Dermis blood vessel endothelial cell (primary cell): ENCODE measurements at places on chromosomes 1 and 21. TPM values are rescaled to one million over a fixed set of nuclear protein-coding genes. Genes with fewer than 3 reads are reported as not detected.

DNA sequence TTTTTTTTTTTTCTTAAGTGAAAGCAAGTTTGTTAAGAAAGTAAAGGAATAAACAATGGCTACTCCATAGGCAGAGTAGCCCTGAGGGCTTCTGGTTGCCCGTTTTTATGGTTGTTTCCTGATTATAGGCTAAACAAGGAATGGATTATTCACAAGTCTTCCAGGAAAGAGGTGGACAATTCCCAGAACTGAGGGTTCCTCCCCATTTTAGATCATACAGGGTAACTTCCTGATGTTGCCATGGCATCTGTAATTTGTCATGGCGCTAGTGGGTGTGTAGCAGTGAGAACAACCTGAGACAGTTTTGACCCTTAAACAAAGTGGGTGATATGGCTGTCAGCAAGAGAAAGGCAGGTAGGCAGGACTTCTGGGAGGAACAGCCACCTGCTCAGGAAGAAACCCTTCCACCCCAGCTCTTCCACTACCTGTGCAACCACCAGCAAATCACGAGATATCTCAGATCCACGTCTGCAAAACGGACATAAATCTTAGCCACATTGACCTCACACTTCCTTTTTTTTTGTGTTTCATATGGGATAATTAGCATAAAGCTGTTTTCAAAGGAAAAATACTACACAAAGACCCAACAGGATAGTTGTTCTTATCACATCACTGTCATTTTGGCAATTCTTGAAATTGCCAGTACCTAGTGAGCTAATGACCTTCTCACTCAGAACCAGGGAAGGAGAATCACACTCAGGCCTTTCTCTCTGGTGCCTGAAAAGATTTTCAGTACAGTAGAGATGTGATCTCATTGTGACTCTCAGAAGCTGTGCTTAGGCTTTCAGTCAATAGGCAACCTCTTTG lies 34.8 kb upstream of the DUSP10 start:
- DNase-seq, result peak; percentile 57

DNA sequence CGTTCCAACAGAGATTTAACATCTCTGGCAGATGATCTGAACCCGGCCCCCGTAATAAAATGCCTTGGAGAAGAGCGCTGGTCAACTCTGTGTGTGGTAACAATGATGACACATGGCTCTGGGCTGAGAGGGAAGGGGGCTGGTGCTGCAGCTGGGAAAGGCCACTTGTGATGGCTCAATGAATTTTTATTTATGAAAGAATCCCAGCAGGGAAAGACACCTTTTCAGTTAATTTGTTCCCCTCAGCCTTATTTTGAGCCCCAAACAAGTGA lies 59.4 kb downstream of the SYT6 start:
- DNase-seq, result no peak

DNA sequence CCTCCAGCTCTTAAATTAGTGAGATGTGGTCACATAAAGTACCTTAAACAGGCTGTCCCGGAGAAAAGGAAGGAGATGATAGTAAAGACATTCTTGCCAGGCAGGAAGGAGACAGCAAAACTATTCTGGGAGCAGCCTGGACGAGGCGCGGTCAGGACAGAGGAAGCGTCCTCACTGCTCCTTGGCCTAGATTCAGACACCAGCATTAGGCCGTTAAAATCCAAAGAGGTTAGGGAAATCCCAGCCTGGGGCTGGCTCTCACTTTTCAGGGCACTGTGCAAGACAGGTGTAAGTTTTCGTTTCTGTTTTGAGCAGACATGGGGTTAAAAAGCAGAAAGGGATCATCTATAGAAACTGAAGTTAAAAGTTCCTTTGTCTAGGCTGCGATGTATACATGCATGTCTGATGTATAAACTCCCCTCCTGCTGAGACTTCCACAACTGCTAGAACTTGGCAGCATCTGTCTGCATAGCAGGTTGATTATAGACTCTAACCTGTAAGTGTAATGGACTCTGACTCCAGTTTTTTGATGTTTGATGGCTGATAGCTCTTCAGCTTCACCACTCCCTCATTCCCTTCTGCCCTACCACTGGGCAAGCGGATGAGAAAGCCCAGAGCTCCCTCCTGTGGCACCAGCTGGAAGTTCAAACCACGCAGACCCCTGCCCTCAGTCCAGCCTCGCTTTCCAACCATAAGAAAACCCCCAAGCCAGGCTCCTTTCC lies 21.5 kb downstream of the STPG1 start:
- peak; percentile 74 for DNase-seq

The EVI5 gene
- 23.0 and 25.5 TPM in 2 replicates for total RNA-seq

GRCh38 chr1:154697710-154698109 lies 89.7 kb upstream of the ADAR start:
- DNase-seq, result peak; percentile 68

- DNase-seq, result no peak
These were observed 258.0 kb downstream of the KCTD3 start for GRCh38 chr1:215825056-215825455.

- no peak for DNase-seq
These were observed 124.9 kb downstream of the RUNX1 start for GRCh38 chr21:34924194-34924593.

DNA sequence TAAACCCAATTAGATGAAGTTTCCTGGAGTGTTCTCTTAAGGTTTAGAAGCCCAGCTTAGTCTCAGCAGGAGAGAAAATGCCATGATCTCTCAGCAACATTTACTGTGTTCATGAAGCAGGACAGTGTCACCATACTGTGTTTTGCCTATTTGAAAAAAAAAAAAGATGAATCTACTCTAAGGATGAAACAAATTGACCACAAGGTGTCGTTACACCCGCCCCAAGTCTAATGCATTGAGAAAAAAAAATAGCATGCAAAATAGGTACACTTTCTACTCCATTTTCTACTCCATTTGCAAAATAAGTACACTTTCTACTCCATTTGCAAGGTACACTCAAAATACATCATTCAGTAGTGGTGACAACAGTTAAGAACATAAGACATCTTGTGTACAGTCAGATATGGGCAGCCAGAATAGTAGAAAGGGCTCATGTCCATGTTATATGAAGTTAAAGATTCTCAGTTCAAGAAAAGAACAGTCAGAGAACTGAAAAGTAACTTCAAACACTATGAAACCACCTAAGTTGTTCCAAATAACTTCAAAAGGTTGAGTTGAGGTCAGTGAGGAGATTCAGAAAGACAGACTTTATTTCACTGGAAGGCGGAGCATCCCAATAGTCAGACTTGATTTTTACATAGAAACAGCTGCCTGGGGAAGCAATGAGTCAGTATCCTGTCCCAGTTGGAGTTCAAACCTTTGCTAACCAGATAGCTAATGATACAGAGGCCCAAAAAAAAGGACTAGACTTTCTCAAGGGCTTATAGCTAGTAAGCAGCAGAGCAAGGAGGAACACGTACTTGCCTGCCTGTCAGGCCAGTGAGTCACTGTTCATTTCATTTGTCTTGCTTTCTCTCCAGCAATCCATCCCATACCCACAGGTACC lies 13.3 kb downstream of the PLPPR5 start:
- DNase-seq, result peak; percentile 77

The FCRL4 gene
- not detected in 2 replicates for total RNA-seq

DNA sequence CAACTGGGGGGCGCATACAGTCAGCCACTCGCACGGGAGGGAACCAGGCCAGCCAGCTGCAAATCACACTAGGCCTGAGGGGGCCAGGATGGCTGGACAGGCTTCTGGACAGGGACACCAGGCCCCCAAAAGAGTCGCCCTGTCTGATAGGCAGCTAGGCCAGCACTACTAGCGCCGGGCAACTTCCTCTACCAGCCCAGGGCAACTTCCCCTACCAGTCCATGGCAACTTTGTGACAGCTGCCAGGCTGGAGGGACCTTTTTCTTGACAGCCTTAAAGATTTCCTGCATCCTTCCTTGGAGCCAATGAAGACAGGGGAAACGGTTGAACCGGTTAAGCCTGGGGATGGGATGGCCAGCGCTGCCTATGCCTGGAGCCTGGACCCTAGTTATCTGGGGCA lies 5.1 kb downstream of the IFFO2 start:
- no peak for DNase-seq

DNA sequence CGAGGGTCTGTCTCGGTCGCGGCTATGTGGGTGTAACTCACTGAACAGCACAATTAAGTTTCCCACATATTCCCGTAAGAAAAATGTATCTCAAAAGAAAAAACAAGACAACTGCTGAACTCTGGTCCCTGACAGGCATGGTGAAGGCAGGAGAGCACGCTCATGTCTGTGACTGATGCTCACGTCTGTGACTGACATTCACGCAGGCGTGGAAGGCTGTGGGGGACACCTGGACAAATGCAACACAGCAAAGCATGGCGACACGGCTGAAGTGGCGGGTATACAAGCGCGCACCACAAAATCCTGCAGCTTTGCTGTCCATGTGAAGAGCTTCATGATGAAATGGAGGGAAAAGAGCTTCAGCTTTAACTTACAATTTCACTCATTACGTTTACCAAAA lies 6.0 kb downstream of the PTTG1IP start:
- no peak for DNase-seq

GRCh38 chr1:38121231-38121680 lies 74.7 kb upstream of the POU3F1 start:
- DNase-seq, result no peak

GRCh38 chr1:220894025-220894923 lies 15.0 kb downstream of the HLX start:
- no peak for DNase-seq

- DNase-seq, result no peak
These were observed 155.1 kb upstream of the GORAB start for GRCh38 chr1:170376801-170377385.

DNA sequence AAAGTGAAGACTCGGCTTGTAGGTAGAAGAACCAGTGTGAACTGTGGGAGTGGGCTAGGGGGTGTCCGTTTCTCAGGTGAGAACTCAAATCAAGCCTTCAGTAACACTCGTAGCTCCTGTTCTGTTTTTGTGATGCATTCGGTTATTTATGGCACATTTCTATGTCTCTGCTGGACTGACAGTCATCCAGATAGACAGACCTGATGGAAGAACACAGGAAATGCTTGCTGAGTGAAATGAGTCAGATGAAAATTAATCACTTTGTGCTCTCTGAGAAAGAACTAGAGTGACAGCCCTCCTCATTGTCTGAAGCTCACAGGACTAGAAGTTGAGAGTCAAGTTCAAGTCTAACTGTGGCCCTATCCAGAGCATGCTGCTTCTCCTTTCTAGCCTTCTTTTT lies 360.1 kb upstream of the PLXNA2 start:
- DNase-seq, result peak; percentile 48

The PHGDH gene
- 1.4 and 6.8 TPM in 2 replicates for total RNA-seq

DNA sequence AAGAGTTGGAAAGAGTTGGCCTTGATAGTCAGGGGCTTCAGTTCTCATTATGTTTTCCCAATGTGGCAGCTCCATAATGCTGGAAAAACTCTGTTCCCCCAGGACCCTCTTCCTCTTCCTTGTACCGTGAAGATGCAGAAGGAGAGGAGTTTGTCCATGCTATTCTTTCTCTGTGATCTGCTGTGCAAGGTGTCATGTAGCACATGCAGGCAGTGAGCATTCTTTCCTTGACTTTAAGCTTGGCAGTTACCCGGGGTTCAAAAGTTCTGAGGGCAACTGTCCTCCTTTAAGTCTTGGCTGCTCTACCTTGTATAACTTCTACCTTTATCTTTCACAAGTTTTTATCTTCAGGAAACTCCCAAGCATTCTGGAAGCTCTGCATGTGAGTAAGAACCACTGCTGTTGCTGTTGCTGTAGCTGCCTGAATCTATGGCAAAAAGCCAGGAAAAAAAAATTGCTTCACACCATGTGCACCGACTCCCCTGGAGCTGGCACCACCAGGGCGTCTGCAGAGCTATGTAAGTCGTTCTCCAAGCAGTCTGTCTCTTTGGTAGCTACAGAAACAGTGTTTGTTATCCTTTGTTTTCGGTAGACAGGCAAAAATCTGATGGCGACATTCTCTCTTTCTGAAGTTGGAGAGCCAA lies 42.7 kb upstream of the SLC16A1 start:
- peak; percentile 77 for DNase-seq
